Stimulated activated CD4-positive, alpha-beta T cell treated with anti-CD3 and anti-CD28 coated beads, Interleukin-12 subunit alpha, Interleukin-12 subunit beta, amount 100 ng/mL, for 24 hours (primary cell): ENCODE measurements at places on chromosomes 2 and 18.

DNA sequence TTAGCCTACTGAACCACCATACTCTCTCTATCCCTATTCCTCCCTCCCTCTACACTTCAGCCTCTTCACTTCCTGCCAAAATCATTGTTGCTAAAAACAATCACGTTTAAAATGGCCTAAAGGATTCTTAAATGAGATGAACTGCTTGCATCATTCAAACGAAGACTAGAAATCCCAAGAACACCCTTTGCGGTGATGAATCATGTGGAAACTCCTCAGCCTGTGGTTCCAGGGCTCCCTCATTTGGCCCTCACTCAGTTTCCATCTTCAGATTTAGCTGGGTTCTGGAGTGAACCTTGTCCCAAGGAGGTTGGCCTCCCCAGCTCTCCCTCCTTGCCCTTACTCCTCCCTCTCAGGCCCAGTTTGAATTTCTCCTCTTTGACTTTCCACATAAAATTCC lies 125.6 kb upstream of the CDC42EP3 start:
- no peak for DNase-seq

DNA sequence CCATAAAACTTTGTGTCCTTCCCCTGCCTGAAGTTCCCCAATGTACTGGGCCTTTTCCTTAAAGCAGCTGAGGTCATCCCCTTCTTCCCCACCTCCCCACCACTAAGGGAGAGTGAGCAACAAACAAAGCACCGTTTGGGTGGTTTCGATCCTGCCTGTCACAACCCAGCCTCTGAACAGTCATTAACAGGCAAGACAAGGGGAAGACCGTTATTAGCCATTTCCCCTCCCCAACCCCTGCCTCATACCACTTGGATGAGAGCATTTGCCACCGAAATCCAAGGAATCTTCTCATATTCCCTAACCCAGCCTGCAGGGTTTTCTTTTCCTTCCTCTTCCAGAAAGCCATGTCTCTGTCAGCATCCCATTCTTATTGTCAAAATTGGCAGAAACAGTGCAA lies 65.6 kb downstream of the STRADB start:
- DNase-seq, result no peak

DNA sequence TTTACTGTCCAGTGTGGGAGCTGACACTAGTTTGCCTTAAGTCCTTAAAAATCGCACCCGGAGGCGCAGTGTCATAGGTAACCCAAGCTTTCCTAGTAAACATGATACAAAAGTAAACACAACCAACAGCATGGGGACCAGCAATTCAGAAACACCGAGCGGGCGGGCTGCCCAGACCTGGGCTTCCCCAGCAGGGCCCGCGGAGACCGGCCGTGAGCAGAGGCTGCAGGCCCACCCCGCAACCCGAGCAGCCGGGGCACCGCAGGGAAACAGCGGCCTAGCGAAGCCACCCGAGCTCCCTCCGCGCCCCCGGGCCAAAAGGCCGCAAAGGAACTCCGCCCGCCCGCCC lies 296 bp downstream of the TTC21B start:
- DNase-seq, result no peak

GRCh38 chr2:238883421-238883901 lies 35.6 kb downstream of the TWIST2 start:
- DNase-seq, result no peak

GRCh38 chr2:3116371-3116770 lies 261.2 kb downstream of the EIPR1 start:
- no peak for DNase-seq

- DNase-seq, result no peak
Measured at GRCh38 chr18:23352042-23352441, 101.0 kb upstream of the RIOK3 start.
